NCI-H1694 treated with DMSO at 0.1 percent for 48 hours (cell line): ENCODE measurements at places on chromosomes 2 and 18.

DNA sequence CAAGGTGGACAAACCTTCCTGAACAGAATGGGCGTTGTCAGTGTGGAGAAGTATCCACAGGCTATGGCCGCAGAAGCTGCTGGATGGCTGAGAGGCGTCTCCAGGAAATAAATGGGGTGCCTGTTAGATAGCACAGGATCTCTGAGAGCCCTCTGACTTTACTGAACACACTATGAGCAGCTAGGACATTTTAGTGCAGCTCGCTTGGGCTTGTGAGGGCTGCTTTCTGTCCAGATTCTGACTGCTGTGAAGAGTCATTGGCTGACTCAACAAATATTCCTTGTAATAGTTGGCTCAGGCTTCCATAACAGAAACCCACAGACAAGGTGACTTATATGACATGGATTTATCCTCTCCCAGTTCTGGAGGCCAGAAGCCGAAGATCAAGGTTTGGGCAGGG lies 100.2 kb upstream of the SNTG2 start:
- no peak for DNase-seq

DNA sequence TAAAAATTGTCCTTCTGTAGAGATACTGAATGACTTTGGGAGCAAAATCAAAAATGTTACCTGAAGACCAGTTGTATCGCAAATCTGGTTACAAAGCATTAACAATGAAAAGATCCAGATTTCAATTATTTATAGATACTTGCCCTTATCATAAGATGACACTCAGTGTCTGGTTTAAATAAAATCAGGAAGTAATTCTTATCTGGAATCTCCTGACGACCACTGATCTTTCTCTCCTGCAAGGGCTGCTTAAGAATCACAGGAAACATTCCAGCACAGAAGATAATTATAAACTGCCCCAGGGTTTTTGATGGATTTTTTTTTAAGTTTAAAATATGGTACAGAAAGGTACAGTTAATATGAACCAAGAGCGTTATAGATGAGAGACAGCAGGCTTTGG lies 205.7 kb downstream of the ALK start:
- no peak for DNase-seq

DNA sequence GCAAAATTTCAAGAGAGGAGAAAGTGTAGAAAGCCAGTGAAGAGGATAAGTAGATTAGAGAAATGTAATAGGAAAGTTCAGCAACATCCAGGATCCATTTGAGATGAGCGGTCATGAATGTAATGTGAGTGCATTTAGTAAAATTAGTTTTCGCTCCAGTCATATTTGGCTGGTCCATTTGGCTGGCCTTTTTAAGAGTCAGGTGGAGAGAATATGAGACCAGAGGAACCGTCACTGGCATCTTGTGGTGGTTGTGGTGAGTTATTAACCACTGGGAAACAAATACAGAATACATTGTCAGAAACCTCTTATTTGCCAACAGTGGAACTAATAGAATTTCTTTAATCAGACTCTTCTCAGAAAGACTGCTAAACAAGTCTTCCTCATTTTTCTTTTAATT lies 1064.3 kb upstream of the CDH2 start:
- no peak for DNase-seq

DNA sequence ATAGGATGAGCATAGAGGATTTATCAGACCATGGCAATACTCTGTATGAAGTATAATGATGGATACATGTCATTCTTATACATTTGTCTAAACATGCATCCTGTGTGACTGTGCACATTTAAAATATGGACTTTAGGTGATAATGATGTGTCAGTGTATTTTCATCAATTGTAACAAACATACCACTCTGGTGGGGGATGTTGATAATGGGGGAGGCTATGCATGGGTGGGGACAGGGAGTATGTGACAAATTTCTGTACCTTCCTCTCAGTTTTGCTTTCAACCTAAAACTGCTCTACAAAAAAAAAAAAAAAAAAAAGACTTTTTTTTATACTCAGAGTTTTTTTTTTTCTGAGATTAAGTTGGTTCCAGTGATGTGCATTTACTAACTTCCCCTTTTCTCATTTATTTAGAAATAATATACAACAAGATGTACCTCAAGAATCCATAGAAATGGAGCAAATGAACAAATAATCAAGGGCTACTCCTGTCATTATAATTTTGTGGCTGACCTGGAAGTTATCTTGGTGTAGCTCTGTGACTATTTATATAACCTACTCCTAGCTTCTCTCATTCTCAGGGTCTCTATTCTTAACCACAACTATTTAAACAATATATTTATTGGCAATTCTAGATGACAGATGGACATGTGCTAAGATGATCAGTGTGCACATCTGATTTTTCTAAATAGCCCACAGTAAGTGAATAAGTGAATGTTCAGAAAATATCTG lies 108.9 kb upstream of the ITGA4 start:
- no peak for DNase-seq

- DNase-seq: no peak
Observed at GRCh38 chr2:24352664-24353063, 7.7 kb downstream of the ITSN2 start.

GRCh38 chr2:209425471-209426071 lies 1.7 kb downstream of the MAP2 start:
- peak; percentile 68 for DNase-seq

- no peak for DNase-seq
Observed at GRCh38 chr2:85619617-85620016, 3.6 kb downstream of the USP39 start.

DNA sequence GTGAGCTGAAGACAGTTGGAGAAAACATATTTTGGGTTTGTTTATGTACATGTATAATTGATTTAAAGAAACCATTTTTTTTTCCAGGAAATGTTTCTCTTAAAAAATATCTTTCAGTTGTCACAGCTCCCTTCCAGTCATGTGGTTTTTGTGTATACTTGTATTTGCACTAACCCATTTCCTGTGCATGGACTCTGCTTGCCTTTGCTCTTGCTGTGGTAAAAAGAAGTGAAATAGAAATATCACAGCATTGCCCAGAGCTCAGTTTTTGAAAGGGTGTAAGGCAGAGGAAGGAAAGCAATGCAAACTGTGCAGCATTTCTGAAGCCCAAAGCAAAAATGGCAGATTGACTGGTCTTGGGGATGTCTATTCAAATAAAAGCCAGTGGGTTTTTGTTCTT lies 10.4 kb upstream of the DOCK10 start:
- no peak for DNase-seq

- no peak for DNase-seq
Observed at GRCh38 chr2:203815541-203815898, 52.1 kb upstream of the CTLA4 start.

- no peak for DNase-seq
Observed at GRCh38 chr2:16623564-16624435, 41.8 kb downstream of the CYRIA start.

- DNase-seq: no peak
Observed at GRCh38 chr18:79117385-79117784, 48.2 kb downstream of the ATP9B start.

GRCh38 chr2:121613774-121614173 lies 35.5 kb downstream of the CLASP1 start:
- DNase-seq: no peak

DNA sequence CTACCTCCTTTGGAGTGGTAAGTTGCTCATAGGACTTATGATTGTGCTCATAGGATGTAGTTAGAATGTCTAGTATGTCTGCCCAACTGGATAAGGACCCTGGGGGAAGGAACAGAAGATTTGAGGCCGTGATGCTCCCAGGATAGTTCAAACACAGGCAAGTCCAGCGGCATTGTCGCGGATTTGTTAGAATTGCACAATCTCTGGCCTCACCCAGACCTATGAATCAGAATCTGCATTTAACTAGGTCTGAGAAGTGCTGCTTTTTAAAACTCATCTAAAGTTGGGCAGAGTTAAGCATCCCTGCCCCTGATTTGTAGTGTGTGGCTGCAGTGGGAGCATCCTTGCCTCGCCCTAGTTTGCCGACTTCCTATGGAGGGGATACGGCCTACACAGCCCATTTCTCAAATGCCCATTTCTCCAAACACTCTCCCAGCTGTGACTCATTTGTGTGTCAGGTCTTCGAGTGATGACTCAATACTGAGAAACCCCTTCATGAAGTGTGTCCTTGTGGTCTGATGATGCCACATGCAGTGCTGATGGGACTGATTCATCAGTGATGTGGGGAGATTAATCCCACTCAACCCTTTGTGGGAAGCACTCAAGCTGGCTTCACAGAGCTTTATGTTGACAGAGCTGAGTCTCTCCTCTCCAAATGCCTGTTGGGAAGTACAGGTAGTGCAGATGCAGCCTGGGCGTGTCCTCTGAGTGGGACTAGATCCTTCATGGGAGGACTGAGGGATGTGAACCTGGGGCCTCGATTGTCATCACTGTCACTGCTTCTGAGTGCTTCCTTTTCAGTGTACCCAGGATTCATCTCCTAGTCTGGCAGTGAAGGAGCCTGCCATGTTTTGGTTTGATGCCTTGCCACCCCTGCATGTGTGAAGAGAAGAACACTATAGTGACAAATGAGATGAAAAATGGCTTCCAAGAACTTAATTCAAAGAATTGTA lies 18.7 kb downstream of the SMIM21 start:
- DNase-seq: no peak

- no peak for DNase-seq
Observed at GRCh38 chr2:96864343-96865091, 5.4 kb downstream of the SEMA4C start.

GRCh38 chr2:39403311-39403710 lies 33.8 kb downstream of the MAP4K3 start:
- no peak for DNase-seq

- DNase-seq: peak; percentile 53
Observed at GRCh38 chr2:161246281-161246680, 61.9 kb upstream of the PSMD14 start.

DNA sequence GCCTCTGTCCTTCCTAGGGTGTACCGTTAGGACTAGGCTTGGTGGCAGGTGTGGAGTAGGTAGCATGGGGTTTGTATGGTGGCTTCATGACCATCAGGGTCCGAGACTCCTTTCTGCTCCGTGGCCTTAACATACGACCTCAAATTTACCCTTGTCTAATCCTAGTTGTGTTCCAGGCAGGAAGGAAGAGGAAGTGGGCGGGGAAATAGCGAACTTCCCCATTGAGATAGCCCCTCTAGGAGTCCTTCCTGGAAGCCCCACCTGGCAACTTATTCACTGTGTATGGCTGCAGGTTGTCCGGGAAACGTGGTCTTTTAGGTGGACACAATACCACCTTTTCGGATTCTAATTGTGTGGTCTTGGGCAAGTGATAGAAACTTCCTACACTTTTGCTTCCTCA lies 9.3 kb downstream of the CD8A start:
- no peak for DNase-seq

DNA sequence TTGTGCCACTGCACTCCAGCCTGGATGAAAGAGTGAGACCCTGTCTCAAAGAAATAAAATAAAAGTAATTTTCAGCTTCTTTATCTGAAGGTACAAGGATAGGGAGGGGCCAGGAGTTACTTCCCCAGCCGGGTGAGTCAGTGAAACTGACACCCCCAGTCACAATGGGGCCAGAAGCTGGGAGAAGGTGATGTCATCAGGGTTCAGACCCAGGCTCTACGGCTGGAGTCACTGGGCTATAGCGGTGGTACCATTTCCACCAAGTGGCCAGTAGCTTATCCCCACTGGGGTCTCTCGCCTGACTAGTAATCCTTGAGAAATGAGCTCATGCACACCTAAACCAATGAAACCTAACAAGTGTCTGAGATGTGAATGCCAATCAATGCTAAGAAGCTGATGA lies 107.9 kb downstream of the ALPK2 start:
- DNase-seq: no peak

- DNase-seq: no peak
Observed at GRCh38 chr2:162477011-162477410, 133.1 kb downstream of the GCA start.

DNA sequence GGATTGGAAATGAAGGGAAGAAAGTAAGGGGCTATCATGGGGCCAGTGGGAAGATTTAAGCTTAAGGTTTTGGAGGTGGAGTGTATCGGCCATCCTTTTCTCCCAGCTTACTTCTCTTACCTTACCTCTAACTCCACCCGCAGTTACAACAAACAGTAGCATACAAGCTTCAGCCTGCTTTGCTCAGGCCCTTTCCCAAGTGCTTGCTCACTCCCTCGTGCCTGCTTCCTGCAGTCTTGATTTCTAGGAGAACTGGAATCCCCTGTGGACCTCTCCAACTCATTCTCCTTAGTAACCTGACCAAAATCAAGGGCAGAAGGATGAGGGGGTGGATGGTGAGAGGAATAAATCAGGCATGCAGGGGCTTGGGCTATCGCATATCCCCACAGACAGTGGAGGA lies 5.8 kb upstream of the LYG2 start:
- no peak for DNase-seq

DNA sequence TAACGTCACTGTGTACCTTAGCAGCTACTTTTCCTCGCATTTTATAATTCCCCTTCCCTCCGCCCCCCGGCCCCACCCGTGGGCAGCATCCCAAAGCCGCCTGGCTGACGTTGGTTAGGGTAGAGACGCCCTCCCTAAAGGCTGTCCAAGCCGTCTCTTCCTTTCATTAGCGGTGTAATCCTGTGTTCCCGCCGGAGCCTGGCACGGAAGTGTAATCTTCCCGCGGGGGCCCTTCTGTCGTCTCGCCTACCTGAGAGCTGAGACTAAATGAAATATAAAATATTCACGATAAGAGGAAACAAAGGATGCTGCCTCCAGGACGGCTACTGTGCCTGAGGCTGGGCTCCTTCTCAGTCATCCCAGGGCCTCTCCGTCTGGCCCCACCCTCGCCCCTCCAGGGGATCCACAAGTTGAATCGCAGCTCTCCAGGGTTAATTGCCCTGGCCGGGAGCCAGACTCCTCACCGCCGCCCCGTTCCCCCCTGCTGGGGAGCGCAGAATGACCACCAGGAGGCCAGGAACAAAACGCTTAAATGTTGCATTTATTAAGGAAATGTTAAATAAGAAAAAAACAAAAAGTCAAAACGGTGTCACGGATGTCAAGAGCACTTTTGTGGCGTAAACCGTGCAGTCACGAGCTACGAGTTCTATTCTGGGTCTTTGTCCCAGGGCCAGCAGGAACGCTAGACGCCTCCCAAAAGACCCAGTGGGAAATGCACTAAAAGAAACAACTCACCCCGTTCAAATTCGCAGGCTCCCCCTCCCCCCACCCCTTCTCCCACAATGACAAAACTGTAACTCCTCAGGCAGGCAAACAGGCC lies 1.5 kb downstream of the RPRM start:
- peak; percentile 60 for DNase-seq

DNA sequence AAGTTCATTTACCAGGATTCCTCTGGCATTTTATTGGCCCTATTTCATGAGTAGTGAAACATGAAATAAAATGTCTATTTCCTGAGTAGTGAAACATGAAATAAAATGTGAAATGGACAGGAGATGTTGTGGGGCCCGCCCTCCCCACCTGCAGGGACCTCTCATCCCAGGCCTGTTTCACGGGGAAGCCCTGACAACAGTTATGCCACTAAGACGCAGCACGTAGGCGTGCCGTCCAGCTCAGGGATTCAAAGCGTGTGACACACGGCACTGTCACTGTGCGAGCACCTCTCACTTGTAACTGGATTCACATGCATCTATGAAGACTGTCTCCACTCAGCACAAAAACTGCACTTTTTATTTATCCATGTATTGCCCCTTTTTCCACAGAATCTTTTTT lies 83.4 kb upstream of the SNTG2 start:
- DNase-seq: no peak
